ENCODE measurements at places on chromosomes 2 and 18.

DNA sequence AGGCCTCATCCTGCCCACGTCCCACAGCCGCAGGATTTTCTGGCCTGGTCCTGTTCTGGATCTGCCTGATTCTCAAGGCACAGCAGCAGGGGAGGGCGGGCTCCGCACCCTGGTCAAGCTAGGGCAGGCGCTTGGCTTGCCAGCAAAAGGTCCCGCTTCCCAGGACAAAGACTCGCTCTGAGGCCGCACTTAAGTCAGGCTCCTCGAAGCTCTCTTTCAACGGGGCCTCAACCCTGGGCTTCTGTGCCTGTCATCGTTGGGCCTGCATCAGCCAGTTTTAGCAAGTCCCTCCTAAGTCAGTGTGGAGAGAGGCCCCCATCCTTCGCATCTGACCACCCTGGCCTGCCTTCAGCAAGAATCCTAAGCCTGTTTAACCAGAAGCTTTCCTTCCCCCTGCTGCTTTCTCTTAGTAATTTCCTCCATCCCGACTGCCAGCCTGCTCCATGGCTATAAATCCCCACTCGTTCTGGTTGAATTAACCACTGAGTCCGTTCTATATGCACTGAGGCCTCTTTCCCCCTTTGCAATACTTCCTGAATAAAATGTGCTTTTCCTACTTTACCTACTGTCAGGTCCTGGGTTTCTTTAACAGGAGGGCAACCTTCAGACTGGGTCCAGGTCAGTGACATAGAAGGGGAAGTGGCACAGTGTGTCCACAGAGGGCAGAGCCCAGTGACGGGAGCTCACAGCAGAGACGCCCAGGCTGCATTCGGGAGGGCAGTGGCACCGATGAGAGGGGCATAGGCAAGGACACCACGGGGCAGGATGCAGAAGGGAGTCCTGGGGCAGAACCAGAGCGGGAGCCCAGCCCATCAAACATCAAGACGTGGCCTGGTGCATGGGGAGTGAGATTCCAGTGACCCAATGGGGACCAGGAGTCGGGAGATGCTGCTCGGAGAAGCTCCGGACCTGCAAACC is 62.7 kb downstream of the SP110 start:
- no peak for DNase-seq

- DNase-seq: no peak
Observed at GRCh38 chr2:97747716-97748115, 34.3 kb downstream of the ZAP70 start.

- DNase-seq: peak; percentile 4
Observed at GRCh38 chr2:65129286-65129825, 550 bp downstream of the RAB1A start.

- no peak for DNase-seq
Observed at GRCh38 chr2:28653892-28654662, 97.6 kb upstream of the PPP1CB start.

DNA sequence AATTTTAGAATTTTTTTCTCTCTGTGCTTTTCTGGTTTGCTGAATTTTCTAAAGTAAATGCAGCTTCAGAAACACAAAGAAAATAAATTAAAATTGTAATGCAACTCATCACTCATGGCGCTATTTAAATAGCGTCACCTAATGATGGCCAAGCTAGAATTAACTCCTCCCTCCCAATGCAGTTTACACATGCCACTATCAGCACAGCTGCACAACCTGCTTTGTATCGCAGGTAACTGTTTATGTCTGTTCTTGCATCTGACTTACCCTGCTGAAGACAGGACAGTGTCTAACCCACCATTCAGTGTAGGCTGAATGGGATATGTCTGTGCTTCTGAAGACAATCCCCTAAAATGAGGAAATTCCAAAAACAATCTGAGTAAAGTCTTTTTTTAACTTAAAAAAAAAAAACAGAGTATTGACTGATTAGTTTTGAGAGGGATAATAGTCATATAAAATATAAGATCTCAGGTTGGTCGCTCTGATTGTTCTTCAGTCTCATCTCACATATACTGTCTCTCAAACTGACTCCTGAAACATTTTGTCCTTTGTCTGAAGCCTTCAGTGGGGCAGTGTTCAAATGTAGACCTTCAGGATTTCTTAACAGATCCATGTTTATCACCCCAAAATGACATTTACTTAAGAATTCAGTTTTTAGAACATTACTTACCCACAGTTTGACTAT is 271.4 kb downstream of the ZEB2 start:
- no peak for DNase-seq

GRCh38 chr2:128474036-128474955 is 155.6 kb upstream of the HS6ST1 start:
- no peak for DNase-seq

DNA sequence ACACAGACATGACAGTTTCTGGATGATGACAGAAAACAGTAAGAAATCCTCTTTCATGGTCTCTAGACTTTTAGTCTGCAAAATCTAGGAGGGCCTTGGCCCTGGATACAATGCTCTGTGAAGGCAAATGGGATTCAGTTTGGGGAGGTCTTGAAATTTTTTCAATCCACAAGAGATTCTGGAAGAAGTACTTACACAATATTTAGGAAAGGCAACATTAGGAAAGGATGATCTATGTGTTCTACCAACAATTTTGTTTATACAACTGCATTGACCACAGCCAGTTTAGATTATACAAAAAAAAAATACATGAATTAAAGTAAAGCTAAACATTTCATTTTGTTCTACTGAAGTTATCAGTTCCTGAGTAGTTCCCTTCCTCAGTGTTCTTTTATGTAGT is 208.0 kb downstream of the SRBD1 start:
- DNase-seq: no peak

- no peak for DNase-seq
Observed at GRCh38 chr2:173998386-173998785, 33.2 kb upstream of the SP3 start.

DNA sequence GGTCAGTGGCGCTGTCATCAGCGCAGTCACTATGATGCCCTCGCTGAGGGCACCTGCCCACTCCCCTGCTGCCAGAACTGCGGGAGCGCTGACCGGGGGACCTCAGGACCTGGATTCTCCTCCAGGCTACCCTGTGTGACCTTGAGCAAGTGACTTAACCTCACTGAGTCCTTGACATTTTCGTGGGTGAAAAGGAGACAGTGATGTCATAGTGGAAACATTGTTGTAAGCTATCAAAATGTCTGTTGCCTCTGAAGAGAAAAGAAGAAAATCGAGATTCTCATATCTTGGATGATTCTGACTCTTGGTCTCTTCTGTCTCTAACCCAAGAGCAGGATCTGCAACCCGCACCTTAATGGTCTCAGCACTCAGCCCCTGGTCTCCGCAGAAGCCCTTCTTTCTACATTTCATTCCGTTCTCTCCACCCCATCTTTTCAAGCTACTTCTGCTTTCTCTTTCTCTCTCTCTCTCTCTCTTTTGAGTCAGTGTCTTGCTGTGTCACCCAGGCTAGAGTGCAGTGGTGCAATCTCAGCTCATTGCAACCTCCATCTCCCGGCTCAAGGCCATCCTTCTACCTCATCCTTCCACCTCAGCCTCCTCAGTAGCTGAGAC is 978 bp upstream of the TUBA4A start:
- peak; percentile 18 for DNase-seq

DNA sequence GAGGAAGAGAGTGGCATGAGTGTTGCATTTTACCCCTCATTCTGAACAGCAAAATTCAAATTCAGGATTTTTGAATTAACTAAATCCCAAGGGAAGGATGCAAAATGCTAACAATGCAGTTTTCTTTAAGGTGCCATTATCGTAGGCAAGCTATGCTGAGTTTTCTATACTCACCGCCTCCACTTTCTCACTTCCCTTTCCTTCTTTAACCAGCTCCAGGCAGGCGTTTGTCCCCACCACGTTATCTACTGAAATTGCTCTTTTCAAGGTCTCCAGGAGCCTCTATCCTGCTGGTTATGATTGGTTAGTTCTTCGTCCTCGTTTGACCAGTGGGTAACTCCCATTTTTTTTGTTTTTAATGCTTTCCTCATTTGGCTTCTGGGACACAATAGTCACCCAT is 1.8 kb upstream of the CPO start:
- no peak for DNase-seq

DNA sequence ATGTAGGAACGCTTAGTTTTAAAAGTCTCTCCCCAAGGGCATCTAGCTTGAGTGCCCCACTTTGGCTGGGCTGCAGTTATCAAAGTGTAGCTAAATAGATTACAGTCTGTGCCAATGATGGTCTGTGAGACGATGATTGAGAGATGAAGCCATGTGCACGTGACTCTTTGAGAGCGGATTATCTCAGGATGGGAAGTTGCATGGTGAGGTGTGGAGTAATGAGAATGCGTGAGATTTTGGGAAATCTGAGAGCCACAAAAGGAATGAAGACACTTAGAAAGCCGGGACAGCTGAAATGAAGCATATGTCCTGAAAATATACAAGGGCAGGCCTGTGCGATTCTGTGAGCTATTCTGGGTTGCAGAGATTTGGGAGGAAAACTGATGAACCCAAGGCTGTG is 370.0 kb downstream of the TGIF1 start:
- no peak for DNase-seq

- no peak for DNase-seq
Observed at GRCh38 chr2:27615316-27615715, 13.5 kb downstream of the CCDC121 start.

- no peak for DNase-seq
Observed at GRCh38 chr2:85132397-85132796, 795 bp upstream of the TCF7L1 start.

DNA sequence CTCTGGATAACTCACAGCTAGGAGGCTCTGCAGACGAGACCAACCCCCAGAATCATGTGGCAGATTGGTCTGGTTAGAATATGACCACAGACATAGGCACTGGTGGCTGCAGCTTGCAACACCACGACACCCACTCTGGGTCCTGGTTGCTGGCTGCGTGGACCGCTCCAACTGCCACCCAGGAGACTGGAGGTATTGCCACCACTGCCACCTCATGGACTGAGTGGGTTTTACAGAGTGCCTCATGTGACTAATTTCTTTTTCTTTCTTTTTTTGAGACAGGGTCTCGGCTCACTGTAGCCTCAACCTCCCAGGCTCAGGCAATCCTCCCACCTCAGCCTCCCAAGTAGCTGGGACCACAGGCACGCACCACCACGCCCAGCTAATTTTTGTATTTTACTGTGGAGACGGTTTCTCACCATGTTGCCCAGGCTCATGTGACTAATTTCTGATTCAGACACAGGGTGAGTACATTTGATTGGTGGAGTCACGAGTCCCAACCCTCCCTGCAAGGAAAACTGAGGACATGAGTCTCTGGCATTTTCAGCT is 29.9 kb upstream of the NT5DC4 start:
- peak; percentile 20 for DNase-seq

- no peak for DNase-seq
Observed at GRCh38 chr2:74632939-74633312, 15.2 kb downstream of the M1AP start.

DNA sequence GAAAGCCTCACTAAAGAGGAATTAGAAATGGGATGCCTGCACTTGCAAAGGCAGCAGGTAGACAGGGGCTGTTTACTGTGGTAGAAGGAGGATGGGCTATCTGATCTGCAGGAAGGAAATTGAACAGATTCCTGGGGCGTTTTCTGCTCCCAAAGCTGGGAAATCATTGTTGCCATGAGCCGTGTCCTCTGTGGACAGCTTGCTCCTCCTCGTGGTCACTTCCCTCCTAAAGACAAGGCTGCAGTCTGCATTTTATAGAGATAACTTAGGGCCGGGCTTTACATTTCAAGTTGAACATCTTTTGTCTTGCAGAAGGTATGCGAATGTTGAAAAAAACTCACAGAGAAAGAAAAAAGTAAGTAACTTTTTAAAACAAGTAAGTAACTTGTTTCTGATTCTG is 50.9 kb downstream of the DCDC2C start:
- DNase-seq: no peak

- DNase-seq: no peak
Observed at GRCh38 chr18:9094307-9095226, 7.9 kb upstream of the NDUFV2 start.

DNA sequence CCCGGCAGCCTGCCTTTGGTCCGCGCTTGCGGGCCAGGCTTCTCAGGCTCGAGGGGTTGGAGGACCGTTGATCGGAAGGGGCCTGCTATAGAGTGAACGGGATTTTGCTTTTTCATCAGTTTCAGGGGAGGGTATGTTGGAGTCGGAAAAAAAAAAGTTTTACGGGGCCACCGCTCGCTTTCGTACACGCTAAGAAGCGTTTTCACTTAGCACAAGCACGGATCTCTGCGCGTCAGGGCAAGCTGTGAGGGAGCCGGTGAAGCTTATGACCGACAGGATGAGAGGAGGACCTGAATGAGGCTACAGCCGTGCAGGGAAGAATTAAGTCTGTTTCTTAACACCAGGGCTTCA is 443 bp downstream of the CPSF3 start:
- DNase-seq: no peak

DNA sequence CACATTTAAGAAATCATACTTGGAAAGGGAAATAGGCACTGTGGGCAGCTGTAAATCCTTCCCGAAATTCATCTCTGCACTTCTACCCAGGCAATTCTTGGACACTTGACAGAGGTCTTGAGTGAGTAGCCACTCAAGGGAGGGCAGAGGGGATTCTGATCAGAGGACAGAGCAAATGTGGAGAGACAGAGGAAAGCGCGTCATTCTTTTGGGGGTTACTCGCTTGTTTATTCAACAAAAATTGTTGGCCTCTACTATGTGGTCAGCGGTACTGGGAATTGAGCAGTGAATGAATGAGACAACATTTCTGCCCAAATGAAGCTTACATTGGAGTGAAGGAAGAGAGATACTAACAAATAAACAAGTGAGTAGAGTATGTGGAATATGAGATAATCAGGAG is 41.4 kb upstream of the YES1 start:
- DNase-seq: no peak

- DNase-seq: no peak
Observed at GRCh38 chr18:36440614-36441013, 143.1 kb downstream of the FHOD3 start.

DNA sequence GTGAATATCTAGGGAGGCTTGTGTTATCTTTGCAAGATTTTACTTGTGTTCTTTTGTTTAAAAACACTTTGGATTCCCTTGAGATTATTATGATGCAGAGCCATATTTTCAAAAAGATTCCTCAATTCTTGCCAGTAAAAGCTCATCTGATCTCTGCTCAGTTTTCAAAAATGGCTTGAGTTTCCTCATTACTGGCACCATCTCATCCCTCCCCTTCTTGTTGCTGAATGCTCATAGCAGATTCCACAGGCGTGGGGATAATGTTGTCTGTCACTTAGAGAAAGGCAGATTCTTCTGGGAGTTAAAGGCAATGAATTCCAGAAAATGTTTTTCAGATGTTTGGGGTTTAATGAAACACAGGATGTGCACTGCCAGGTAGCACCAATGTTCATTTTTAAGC is 170.4 kb upstream of the TANK start:
- DNase-seq: no peak

All from stimulated activated CD4-positive, alpha-beta T cell treated with anti-CD3 and anti-CD28 coated beads, TNF-alpha, amount 100 ng/mL, for 1 hour (primary cell).